Tibial nerve (tissue), 4 donors: ENCODE measurements at places on chromosomes 2 and 18.

DNA sequence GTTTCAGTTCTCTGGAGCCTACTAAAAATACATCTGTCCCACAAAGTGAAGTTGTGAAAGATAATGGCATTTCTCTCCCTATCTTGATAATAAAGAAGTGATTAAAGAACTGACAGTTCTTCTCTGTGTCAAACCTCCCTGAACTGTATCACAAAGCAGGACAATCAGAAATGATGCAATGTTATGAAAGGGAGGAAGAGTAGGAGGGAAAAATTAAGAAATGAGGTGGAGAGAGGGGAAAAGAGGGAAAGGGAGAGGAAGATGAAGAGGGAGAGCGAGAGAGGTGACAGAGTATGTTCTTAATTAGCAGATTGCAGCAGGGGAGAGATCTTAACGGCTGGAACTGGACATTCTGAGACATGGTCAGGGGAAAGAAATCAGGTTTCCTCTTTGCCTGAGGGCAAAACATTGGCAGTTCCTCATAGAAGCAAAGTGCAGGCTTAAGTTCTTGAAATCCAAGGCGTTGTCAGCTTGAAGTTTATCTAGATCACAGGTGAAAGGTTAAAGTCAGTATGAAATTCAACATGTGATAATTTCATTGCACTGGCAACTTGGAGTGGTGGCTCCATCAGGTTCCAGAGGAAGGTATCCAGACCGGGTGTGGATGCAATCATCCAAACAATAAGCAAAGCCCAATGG is 54.6 kb downstream of the RDH14 start:
- H3K4me3 ChIP-seq: no peak overlapping the region
- no peaks in the 10 kb centered on the region for H3K4me1 ChIP-seq
- DNase-seq: no peak
- H3K27ac ChIP-seq: no peak overlapping the region
- H3K36me3 ChIP-seq: no peaks in the 10 kb centered on the region
- no peaks in the 10 kb centered on the region for H3K27me3 ChIP-seq

GRCh38 chr2:107801498-107801897 is 25.2 kb upstream of the RGPD4 start:
- H3K27me3 ChIP-seq: no peaks in the 10 kb centered on the region
- DNase-seq: no peak
- H3K4me1 ChIP-seq: no peaks in the 10 kb centered on the region
- no peak overlapping the region for H3K4me3 ChIP-seq
- H3K27ac ChIP-seq: no peak overlapping the region

- no peaks in the 10 kb centered on the region for H3K36me3 ChIP-seq
- DNase-seq: no peak
- H3K27ac ChIP-seq: no peak overlapping the region
- H3K4me3 ChIP-seq: no peak overlapping the region
Measured at GRCh38 chr2:149451417-149452165, 121.2 kb downstream of the LYPD6 start.

DNA sequence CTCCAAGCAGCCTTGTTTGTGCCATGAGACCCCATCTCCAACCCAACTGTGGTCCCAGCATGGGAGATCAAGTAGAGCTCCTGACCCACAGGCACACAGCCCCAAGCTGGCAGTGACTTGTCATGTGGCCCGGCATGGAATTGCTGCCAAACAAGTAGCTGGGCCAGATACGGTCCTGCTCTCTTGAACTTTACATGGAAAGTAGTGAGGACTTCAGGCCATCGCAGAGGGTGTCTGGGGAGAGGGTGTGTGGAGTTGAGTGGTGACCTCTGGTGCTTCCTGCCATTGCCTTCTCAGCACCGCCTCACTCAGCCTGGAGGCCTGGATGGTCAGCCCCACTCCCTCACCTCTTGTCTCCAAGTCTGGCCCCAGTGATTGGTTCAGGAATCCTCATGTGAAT is 10.9 kb upstream of the SLC4A3 start:
- no peaks in the 10 kb centered on the region for H3K36me3 ChIP-seq
- H3K27ac ChIP-seq: no peak overlapping the region
- H3K27me3 ChIP-seq: no peaks in the 10 kb centered on the region
- no peak overlapping the region for H3K4me3 ChIP-seq
- no peaks in the 10 kb centered on the region for H3K4me1 ChIP-seq
